Stimulated activated CD4-positive, alpha-beta T cell treated with anti-CD3 and anti-CD28 coated beads, Interleukin-1b, Interleukin-23, amount 100 ng/mL, for 24 hours (primary cell): ENCODE measurements at places on chromosomes 16 and 17.

DNA sequence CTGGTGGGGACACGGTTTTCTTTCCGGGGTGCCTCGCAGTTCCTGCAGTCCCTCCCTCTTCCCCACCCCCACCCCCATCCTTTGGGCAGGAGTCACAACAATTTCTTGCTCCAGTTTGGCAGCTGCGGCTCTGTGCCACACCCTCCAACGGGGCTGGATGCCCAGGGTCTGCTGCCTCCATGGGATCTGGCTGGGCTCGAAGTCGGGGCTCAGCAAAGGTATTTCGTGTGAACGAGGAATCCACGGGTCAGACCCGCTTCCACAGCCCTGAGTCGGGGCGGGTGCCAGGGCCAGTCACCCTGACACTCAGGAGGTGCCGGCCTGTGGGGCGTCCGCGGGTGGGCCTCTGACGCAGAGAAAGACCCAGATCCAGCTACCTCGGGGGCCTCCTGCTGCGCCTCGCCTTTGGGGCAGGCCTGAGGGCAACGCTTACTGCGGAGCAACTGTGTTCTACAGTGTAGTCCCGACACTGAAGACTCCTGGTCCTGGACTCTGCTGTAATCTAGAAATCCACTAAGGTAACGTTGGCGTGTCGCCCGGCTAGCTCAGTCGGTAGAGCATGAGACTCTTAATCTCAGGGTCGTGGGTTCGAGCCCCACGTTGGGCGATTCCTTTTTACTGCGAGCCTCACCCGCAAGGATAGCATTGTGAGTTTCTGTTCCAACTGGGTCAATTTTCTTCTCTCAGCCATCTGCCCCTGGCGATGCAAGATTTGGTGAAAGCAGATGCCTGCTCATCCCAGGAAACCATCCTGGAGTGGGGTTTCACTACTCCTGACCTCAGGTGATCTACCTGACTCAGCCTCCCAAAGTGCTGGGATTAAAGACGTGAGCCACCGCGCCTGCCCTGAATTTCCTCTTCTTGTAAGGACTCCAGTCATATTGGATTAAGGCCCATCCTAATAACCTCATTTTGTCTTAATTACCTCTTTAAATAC lies 12.6 kb upstream of the OR1F1 start:
- DNase-seq: no peak

DNA sequence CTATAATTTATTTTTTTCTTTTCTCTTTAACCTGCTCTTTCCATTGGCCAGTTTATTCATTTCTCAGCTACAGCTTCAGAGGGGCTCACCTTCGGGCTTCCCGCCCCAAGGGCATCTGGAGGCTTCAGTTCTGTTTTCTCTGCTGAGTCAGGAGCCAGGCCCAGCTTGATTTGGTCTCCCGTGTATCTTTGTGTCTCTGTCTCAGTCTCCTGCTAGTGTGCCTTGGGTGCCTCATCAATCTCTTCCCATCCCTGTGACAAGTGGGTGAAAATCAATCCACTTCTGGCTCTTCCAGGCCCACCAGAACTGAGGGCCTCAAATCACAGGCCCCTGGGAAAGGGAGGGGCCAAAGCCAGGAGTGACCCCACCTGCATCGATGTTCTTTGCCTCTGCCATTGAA lies 72.1 kb downstream of the CCDC182 start:
- DNase-seq: no peak

DNA sequence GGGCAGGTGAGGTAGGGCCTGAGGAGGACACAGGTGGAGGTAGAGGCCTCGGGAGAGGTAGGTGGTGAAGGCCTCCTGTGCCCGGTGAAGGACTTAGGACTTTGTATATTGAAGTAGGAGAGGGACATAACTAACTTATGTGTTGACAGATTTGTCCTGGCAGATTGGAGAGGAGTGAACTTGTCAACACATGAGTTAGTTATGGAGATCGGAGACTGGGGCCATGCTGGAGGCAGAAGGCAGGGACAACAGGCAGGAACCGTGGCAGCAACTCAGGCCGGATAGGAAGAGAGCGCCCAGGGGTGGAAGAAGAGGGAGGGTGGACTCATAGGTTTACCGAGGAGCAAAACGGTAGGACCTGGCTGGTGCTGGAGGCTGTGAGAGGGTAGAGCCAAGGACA lies 18.4 kb downstream of the GLP2R start:
- DNase-seq: no peak

GRCh38 chr17:68640242-68640989 lies 39.2 kb upstream of the FAM20A start:
- DNase-seq: no peak

DNA sequence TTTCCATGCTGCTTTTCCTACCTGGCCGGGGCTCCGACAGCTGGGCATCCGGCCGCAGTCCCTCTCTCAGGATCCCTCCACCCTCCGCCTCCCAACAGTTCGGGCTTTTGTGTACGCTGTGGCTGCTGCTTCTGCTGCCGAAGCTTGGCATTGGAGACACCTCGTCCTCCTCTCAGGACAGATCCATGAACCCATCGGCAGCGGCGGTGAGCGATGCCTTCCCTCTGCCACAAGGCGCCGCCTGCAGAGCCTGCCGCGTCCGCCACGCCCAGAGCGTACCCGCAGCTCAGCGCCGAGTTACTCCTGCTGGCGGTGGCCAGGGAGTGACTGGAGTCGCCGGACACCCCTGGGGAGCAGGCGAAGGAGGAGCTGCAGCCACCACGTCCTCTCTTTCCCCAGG lies 2032.8 kb downstream of the TP53TG3F start:
- no peak for DNase-seq

GRCh38 chr17:69725146-69725545 lies 310.6 kb downstream of the MAP2K6 start:
- no peak for DNase-seq

DNA sequence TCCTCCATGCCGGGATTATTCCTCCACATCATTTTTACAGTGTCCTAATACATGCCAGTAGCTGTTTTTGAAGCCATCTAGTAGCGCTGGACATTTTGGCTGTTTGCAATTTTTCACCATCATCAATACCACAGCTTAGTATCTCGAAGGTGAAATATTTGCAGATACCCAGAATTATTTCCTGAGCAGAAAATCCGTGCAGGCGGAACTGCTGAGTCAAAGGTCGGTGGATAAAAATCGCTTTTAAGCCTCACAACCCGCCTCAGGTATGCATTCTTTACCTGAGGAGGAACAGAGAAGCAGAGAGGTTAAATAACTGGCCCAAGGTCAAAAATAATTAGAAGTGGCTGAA lies 584 bp upstream of the TNRC6A start:
- DNase-seq: no peak

GRCh38 chr17:79441356-79442160 lies 169.3 kb downstream of the RBFOX3 start:
- no peak for DNase-seq

- DNase-seq: no peak
Observed at GRCh38 chr17:59723607-59724006, 16.2 kb downstream of the VMP1 start.

- DNase-seq: no peak
Observed at GRCh38 chr17:80313160-80313829, 52.6 kb downstream of the RNF213 start.

GRCh38 chr17:1693339-1693738 lies 8.7 kb upstream of the PRPF8 start:
- no peak for DNase-seq

- no peak for DNase-seq
Observed at GRCh38 chr17:43445009-43445589, 38.7 kb upstream of the DHX8 start.

- peak; percentile 74 for DNase-seq
Observed at GRCh38 chr17:77404812-77405581, 264.2 kb downstream of the SEC14L1 start.

DNA sequence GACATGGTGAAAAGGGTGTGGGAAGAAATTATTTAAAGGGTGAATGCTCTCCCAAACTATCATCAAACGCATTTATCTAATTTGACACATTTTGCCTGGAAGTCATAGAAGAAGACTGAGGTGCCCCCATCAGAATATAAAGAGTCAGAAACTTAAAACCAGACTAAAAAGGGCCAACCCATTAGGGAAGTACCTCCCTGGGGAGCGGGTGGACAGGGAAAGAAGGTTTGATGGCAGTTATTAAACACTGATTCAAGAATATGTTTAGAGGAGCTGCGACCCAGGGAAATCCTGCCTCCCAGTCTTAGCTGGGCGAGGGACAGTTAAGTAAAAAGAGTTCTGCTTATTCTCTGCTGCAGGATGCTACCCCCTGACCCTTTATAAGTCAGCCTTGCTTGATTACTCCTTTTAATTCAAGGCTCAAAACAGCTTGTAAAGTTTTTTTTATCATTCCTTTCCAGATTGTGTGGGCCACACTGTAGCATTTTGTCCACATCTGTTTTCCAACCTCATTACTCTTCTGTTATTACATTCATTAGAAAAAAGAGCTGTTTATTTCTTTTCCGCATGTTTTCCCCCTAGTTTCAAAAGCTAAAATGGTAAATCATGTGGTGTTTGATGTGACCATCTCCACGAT lies 138.5 kb upstream of the TBX2 start:
- DNase-seq: no peak

DNA sequence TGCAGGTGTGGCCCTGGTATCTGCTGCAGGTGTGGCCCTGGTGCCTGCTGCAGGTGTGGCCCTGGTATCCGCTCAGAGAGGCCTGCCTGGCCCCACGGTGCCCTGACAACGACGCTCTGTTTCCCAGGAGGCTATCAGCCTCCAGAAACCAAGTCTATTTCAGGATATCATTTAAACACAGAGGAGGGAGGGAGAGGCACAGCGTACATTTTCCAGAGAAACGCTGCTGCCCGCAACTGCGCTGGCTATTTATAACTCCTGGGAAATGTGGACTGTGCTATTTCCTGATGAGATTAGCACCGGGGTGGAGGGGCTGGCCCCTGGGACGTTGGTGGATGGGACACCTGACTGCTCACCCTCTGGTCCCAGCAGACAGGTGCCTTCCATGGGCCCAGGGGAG lies 22.5 kb downstream of the TIMM22 start:
- no peak for DNase-seq

DNA sequence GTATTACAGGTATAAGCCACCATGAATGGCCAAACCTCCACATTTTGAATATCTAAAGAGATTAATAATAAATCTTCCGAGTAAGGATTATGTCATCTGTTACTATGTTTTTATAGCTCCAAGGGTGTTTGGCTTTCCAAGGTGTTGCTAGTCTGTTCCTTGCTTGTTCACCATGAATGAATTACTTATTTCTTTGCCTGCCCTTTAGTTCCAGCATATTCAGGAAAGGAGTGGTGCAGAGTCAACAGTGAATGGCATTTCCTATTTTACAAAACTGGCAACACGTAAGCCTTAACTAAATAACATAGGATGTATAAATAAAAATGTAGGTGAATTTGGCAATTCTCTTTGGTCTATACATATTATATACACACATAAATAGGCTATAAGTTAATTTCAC lies 70.3 kb downstream of the MYO1D start:
- DNase-seq: no peak

GRCh38 chr16:31382485-31383161 lies 10.5 kb upstream of the ITGAD start:
- peak; percentile 38 for DNase-seq

- DNase-seq: no peak
Observed at GRCh38 chr16:27761816-27762215, 211.9 kb downstream of the KATNIP start.

DNA sequence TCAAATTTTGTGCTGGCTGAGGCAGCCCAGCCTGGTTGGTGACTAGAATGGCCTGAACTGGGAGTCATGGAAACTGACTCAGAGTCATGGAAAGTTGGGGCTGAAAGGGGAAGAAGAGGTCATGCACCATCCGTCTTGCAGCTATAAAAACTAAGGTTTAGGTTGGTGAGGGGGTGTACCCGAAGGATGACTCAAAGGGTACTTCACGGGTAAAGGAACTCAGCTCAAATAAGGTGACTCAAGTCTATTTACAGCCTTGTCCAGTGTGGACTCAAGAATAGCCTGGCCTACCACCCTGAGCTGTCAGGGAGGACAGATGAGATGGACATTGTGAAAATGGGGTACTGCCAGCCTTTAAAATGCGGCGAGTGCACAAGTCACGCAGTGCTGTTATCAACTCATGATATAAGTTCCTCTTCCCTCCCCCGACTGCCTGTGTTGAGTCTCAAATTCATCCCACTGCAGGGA lies 18.6 kb downstream of the CD300LB start:
- DNase-seq: no peak

DNA sequence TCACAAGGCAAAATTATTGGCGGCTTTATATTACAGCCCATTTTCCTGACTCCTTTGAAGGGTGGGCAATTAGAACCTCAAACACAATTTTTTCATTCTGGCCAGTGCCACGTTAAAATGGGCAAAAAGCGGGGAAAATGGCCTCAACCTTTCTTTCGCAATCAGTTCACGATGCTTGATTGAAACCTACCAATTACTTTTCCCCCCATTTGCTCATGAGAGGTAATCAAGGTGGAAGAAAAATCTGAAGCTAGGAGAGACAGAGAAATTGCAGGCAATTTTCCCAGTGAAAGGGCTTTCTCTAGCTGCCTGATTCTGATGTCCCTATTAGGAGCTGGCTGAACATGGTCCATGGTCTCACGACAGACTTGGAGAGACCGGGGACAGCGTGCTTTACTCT lies 215.1 kb downstream of the SLC39A11 start:
- DNase-seq: no peak

DNA sequence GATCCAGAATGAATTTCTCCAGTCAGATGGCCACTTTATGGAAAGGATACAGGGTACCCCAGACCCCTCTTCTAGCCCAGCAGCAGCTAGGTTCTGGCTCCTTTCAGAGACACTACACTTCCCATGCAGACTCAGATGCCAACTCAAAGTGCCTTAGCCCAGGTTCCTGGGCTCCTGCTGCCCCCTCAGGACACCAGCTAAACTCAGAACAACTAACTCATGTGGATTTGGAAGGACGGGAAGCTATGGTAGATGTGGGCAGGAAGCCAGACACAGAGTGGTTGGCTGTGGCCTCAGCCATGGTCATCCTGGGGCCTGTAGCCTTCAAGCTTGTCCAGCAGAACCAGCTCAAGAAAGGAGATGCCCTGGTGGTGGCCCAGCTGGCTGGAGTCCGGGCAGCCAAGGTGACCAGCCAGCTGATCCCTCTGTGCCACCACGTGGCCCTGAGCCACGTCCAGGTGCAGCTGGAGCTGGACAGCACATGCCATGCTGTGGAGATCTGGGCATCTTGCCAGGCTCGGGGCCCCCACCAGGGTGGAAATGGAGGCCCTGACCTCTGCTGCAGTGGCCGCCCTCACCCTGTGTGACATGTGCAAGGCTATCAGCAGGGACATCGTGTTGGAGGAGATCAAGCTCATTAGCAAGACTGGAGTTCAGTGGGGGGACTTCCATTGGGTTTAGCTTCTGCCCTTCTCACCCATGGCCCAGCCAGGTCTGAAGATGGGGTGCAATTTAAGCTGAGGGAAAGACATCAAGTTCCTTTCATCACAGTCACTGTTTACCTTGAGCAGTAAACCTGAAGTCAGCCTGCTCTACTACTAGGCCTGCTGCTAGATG lies 111.8 kb downstream of the N4BP1 start:
- no peak for DNase-seq

GRCh38 chr17:45332989-45333701 lies 16.3 kb upstream of the MAP3K14 start:
- no peak for DNase-seq

DNA sequence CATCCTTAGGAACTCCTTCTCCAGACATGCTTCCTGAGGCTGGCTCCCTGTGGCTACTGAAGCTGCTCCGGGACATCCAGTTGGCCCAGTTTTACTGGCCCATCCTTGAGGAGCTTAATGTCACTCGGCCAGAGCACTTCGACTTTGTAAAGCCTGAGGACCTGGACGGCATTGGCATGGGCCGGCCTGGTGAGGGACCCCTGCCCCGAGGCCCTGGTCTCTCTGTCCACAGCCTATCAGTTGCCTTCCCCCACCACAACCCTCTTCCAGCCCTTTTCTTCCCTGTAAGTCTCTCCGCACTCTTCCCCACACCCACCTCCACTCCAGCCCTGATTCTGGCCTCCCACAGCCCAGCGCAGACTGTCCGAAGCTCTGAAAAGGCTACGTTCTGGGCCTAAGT lies 2.0 kb downstream of the TNK1 start:
- no peak for DNase-seq

GRCh38 chr16:66652661-66653360 lies 43.7 kb downstream of the CMTM4 start:
- no peak for DNase-seq
